ENCODE measurements at places on chromosomes 11 and 22. TPM values are rescaled to one million over a fixed set of nuclear protein-coding genes. Genes with fewer than 3 reads are reported as not detected.

TMEM9B gene
- 52.8 TPM for total RNA-seq

TENM4 gene
- 3.6 TPM for total RNA-seq

TMEM151A gene
- total RNA-seq = 0.21 TPM

RASD2 gene
- 2.1 TPM for total RNA-seq

TRIM49 gene
- total RNA-seq = not detected

CCDC73 gene
- not detected for total RNA-seq

DNA sequence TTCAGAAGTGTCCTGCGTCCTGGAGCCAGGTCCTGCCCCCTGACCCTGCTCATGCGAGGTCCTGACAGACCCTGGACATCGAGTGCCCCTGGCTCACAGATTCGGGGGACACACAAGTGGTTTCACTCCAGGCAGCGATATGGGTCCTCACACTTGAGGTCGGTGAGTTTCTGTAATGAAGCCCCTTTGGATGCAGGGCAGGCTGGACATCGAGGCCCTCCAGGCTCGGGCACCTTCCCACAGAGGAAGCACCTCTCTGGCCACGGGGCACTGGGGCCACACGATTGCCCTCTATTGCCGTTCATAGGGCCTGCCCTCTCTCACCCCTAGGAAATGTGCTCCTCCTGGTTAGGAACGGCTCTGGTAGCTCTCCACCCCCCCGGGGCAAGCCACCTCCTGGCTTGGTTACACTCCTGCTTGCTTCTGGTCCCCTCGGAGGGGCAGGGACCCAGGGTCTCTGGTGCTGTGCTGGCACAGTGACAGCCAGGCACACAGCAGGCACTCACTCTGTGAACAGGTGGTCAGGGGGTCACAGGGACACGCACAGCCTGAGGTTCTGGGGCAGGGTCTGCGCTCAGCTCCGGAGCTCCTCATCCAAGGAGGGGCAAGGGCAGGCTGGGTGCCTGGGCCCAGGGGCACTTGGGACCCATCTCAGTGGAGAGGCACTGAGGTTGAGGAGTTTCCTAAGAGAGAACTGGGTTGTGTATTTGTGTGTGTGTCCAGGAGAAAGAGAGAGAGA lies 907.7 kb downstream of the BRD1 start:
- no peak for DNase-seq

DNA sequence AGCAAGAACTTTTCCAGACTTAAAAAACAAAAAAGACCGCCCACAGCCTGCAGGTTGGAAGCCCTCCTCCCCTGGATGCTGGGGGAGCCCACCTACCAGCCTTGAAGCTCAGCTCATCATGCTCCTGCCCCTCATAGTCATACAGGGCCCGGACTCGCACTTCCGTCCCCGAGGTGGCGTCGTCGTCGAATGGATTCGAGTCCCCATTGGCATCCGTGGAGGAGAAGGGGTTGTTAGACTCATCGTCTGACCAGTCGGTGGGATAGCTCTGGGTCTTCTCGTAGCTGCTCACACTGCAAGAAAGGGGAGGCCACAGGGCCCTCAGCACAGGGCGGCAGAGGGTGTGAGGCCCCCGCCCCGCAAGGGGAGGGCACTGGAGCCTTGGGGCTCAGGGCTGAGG lies 19.0 kb upstream of the ARFGAP3 start:
- no peak for DNase-seq

GRCh38 chr11:1782831-1783724 lies 19.4 kb upstream of the CTSD start:
- DNase-seq = no peak

- DNase-seq = no peak
These were observed 1499.2 kb downstream of the LRRC4C start for GRCh38 chr11:39960206-39960605.

DNA sequence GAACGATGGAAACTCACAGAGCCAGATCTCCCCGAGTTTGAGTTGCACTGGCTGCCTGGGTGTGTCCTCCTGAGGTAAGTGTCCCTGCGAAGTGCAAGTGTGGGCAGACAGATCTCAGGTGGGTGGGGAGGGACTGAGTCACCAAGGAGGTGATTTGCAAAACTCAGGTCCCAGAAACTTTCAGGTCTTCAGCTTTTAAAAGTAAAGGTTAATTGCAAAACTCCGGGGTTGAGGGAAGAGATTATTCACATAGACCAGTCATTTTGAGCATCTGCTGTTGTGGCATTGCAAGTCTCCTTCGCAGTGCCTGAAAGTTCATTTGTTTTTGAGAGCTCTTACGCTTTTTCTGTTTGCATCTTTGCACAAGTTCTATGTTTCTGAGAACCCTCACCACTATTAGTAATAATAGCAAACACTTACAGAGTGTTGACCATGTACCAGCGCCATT lies 7.1 kb downstream of the CD44 start:
- DNase-seq = no peak

DNA sequence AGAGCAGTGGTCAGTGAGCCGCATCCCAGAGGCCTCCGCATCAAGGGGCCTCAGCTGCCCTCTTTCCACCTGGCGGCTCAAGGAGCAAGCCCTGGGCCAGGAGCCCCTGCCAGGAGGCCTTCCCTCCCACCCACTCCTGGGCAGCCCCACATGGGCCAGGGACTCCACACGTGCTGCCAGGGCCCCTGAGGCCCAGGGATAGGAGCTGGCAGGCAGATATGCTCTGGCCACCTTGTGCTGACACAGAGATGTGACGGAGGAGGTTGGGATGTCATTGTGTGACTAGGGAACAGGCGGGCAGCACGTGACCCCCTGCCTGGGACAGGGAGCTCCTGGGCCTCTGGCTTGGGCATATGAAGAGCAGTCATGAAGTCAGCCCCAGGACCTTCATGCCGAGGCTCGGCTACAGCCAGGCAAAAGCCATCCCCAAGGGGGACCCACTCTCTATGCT lies 77.9 kb downstream of the PIWIL3 start:
- DNase-seq = no peak

DNA sequence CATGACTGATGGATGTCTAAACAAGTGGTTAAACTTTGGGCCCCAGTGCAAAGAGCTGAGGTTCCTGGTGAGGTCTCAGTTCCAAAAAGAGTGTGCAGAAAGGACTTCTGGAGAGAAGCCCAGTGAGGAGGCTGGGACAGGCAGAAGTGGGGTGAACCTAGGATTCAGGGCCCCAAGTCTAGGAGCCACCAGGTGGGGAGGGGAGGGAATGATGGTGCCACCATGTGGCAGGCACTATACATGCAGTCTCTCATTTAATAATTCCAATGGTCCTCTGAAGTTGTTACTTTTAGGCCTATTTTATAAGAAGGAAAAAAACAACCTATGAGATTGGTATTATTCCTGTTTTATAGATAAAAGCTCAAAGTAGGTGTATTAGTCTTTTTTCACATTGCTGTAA lies 102.0 kb downstream of the INSC start:
- DNase-seq = no peak

GRCh38 chr11:125564357-125564756 lies 4.9 kb upstream of the EI24 start:
- no peak for DNase-seq

DNA sequence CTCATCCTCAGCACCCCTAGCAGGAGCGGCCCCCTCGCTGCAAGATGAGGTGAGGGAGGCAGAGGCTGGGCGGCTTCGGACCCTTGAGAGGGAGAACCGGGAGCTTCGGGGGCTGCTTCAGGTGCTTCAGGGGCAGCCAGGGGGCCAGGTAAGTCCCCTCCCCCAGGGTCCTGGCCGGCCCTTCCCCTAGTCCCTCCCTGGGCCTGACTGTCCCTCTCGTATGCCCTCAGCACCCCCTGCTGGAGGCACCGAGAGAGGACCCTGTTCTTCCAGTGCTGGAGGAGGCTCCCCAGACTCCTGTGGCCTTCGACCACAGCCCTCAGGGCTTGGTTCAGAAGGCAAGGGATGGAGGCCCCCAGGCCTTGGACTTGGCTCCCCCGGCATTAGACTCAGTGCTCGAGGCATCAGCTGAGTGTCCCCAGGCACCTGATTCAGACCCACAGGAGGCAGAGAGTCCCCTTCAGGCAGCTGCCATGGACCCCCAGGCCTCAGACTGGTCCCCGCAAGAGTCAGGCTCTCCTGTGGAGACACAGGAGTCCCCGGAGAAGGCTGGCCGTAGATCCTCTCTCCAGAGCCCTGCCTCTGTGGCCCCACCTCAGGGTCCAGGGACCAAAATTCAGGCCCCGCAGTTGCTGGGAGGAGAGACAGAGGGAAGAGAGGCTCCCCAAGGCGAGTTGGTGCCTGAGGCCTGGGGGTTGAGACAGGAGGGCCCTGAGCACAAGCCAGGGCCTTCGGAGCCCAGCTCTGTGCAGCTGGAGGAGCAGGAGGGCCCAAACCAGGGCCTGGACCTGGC lies 4.0 kb downstream of the CCDC88B start:
- DNase-seq = no peak

GRCh38 chr11:380095-380480 lies 10.8 kb downstream of the B4GALNT4 start:
- DNase-seq = peak; percentile 10

DNA sequence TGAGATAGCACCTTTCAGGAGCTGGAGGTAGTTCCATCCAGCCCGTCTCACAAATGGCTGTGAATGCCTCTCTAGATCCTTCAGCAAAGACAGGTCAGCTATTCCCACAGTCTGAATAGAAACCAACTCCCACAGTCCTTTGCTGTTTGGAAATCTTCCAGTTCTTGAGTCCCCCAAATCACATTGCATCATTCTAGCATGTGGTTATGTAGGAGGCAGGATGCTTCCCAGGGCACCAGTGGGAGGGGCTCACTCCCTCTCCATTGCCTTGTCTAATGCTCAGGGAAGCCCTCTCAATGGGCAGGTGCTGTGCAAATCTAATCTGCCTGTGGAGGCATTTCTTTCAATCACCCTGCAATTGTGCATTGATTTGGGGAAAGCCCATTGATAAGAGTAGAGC lies 14.6 kb downstream of the NAV2 start:
- DNase-seq = no peak

DNA sequence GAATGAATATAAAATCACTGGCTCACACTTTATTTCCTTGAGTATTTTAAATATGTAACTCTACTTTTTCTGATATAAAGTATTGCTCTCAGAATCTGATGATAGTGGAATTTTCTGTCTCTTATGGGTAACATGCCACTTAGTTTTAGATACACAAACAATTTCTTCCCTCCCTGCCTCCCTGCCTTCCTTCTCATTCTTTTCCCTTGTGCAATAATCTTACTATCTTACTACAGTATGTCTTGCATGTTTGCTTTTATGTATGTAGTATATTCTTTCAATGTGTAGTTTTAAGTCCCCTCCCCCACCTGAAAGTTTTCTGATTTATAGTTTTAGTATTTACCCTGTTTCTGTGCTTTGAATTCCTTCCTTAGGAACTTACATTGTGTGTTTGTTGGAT lies 48.4 kb downstream of the INSC start:
- no peak for DNase-seq

GRCh38 chr22:27170491-27170890 lies 513.1 kb downstream of the MIAT start:
- DNase-seq = no peak

Measured in heart right ventricle (tissue), 16 donors.